ENCODE measurements at places on chromosomes 13 and 19.

- no peak for DNase-seq
Measured at GRCh38 chr13:103324641-103325040, 258.4 kb upstream of the SLC10A2 start.

GRCh38 chr19:42634409-42635232 lies 39.9 kb upstream of the CEACAM8 start:
- peak; percentile 7 for DNase-seq

DNA sequence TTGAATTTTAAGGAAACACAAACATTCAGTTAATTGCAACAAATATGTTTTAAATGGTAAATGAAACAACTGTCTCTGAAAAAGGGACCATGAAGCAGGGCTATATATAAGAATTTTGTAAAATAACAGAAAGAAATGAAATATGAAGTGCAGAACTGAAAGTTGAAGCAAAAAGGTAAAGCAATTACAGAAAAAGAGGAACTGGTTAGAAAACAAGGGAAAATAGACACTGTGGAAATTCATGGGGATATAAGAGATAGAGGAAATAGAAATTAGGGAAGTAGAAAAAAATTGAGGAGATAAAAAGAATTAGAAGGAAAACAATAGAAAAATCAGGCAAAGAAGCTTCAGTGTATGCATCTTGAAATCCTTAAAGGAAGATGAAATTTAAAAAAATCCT lies 40.0 kb upstream of the TDRD3 start:
- no peak for DNase-seq

GRCh38 chr13:98480915-98481877 lies 95.7 kb downstream of the STK24 start:
- no peak for DNase-seq

GRCh38 chr19:29188289-29189032 lies 24.5 kb downstream of the UQCRFS1 start:
- no peak for DNase-seq

DNA sequence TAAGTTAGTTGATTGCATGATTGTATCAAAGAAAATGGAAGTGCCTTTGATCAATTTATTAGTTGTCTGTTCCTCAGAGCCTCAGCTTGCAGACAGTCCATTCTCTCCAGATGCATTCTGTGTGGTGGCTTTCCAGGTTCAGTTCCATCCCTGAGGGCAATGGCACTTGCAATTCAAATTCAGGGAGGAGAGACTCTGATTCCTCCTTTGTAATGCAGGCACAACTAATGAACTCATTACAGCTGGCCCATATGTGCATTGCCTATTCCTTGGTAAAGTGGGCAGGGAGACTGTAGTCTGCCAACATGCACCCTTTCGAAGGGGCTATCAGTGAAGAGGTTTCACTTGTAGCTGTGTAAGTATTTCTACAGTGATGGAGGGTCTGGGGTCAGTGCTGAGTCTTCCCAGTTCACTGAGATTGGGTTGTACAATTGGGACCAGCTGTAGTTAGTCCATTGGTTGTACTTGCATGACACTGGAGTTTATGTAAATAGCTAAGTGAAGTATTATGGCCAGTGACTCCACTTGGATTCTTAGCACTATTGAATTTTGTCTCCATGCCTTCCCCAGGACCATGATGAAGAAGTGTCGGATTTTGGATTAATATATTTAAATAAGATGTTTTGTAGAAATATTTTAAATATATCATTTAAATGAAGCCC lies 401.7 kb downstream of the GPC6 start:
- DNase-seq = no peak

DNA sequence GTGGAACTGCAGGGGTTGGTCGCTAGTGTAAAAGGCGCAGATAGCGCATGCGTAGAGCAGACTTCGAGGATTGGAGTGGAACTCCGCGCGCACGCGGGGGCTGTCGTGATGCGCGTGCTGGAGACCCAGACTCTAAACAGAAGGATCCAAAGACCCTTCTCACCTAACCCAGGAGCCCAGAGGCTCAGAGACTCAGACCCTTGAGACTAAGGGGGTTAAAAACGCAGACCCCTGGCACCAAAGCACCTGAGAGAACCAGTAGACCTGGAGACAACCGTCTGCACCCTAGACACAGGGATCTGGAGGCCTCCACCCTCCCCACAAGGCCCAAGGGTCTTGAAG lies 567 bp upstream of the CTU1 start:
- no peak for DNase-seq

DNA sequence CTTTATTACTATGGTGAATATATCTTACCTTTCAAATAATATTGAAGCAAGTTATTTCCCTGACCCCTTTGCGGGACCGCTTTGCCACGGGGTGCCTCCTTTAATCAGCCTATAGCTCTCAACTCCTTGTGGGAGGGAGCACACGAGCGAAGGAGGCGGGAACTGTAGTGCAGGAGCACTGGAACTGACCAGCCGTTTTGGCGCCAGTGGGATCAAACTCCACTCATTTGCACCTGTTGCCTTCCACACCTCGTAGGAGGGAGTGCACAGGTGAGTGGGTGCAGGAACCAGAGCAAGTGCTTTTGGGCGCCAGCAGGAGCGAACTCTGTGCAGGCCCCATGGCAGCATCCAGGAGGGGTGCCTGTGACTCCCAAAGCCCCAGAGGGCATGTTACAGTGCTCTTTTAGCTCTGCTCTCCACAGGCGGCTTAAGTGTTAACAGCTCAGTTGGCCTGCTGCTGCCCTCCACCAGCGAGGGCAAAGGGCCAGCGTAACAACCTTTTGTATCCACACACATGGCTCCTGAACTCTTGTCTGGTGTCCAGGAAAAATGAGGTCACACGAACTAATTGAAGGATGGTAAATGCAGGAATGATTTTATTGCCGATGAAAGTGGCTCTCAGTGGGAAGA lies 206.9 kb downstream of the GGACT start:
- no peak for DNase-seq

GRCh38 chr13:98476106-98476505 lies 100.8 kb downstream of the STK24 start:
- no peak for DNase-seq

GRCh38 chr19:56974556-56975207 lies 134.2 kb upstream of the PEG3 start:
- DNase-seq = no peak

DNA sequence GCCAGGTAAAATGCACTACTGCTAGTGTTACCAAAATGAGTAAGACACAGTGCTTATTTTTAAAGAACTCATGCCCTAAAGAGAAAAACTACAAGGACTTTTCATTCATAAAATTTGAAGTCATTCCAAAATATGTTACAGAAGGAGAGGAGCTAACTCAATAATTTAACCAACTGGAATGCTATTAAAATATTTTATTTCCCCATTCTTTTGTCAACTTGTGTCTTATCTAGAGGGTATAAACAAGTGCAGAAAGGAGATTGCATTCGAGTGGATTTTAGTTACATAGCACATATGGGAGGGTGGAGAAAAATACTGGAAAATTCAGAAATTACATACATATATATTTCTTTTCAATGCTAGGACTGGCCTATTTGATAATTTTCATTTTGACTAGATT lies 131.0 kb upstream of the IRS2 start:
- no peak for DNase-seq

GRCh38 chr13:74210693-74211393 lies 76.6 kb upstream of the KLF12 start:
- no peak for DNase-seq

DNA sequence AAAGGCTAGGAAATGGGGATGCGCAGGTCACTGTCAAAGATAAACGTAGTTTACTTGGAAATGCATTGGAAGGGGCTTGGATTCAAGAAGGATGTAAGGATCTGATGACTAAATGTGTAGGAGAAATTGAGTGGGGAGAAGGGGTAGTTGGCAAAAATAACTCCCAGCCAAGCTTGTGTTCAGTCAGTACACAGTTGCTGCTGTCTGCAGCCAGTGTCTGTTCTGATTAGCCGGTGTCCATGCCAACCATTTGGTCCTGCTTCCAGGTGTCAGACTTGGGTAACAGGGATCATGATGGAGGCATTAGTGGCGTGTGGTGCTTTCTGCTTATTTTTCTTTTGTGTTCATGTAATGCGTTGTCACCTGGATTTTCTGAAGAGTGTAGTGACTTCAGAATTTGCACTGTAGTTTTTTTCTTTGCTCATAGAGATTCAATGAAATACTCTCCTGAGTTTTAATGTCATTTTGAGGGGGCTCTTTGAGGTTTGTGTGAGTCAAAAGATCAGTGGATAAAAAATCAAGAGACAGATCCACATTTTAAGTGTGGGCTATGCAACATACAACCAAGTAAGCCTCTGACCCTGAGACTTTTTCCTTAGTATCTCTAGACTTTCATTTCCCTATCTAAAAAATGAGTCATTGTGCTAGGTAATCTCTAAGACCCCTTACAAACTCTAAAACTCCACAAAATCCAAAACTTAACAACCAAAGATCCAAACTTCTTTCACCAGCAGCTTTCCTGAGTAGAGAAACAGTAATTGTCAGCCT lies 103.9 kb downstream of the WDFY2 start:
- DNase-seq = peak; percentile 59

- DNase-seq = peak; percentile 36
Measured at GRCh38 chr13:51811920-51812451, 8.0 kb upstream of the DHRS12 start.

- peak; percentile 36 for DNase-seq
Measured at GRCh38 chr13:78657699-78658629, 991 bp downstream of the OBI1 start.

GRCh38 chr13:82358284-82358683 lies 1524.0 kb downstream of the SLITRK1 start:
- no peak for DNase-seq

DNA sequence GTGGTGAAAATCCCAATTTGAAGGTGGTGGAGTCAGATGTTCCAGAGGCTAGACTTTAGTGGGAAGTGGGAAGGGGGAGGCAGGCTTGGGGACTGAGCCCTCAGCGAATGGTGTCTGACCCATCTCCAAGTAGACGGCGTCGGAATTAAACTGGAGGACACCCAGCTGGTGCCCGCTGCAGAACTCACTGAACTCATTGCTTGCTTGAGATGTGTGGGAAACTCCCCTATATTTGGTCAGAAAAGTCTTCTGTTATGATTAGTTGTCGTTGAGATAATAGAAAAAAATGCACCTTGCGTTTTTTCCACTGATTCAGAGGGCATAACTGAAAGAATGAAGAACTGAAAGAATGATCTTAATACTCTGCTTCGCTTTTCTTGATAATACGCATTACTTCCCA lies 871 bp upstream of the ZNF583 start:
- DNase-seq = no peak

DNA sequence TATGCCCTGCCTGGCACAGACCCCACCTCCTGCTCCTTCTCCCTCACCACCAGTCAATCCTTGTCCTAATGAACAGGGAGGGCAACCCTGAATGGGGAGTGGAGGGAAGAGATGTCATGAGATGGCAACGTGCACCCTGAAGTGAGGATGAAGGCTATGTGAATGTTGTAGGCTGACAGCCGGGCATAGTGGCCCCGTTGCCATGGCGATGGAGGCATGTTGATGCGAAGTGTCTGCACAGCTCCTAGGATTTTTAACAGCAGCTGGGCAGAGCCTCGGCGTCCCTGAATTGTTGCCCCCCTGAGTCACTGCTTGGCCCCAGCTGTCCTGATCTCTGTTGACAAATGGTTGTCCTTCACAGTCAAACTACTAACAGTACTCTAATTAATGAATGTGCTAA lies 4.8 kb upstream of the ALOX5AP start:
- no peak for DNase-seq

DNA sequence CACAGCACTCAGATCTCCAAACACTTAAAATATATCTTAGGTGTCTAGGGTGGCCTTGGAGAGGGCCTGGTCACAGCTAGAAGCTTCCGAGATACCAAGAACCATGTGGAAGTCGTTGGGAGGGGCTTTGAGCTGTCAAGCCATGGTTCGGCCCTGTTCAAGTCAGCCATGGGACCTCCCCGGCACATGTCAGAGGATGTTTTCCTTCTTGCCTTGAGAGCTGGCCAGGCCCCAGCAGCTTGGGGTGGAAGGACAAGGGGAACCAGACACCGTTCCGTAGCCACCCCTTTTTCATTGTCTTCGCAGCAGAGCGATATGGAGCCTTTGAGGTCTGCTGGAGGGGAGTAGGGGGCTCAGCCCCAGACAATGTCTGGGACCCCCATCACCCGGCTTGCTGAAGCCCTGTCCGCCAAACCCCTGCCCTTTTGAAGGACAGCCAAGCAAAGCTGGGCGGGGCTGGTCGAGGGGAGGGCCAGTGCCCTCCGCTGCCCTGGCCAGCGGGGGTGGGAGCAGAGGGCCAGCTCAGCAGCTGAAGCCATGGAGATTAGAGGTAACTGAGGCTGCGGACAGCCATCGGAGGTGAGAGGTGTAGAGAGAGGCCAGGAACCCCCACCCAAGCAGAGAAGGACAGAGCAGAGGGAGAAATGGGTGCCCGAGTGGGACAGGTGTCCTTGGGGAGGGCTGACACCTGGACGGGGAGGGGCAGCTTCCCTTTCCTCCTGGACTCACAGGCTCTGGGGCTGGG lies 435 bp downstream of the KLK11 start:
- DNase-seq = no peak

GRCh38 chr13:24684600-24684998 lies 4.4 kb downstream of the ATP12A start:
- peak; percentile 21 for DNase-seq

GRCh38 chr19:18377026-18377425 lies 8.9 kb upstream of the GDF15 start:
- DNase-seq = no peak

Measured in pons (tissue), 1 donor.